ENCODE measurements at places on chromosomes 5 and 9.

DNA sequence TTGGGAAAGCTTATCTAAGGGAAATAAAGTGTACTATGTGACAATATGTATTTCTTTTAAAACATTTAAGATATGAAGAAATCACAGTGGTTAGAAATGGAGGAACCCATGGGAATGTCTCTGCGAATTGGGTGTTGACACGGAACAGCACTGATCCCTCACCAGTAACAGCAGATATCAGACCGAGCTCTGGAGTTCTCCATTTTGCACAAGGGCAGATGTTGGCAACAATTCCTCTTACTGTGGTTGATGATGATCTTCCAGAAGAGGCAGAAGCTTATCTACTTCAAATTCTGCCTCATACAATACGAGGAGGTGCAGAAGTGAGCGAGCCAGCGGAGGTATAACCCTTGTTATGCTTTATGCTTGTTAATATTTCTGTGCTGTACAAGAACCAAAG is 69.9 kb downstream of the ADGRV1 start:
- no peak for DNase-seq

GRCh38 chr9:119768266-119768665 is 399.0 kb upstream of the BRINP1 start:
- no peak for DNase-seq

DNA sequence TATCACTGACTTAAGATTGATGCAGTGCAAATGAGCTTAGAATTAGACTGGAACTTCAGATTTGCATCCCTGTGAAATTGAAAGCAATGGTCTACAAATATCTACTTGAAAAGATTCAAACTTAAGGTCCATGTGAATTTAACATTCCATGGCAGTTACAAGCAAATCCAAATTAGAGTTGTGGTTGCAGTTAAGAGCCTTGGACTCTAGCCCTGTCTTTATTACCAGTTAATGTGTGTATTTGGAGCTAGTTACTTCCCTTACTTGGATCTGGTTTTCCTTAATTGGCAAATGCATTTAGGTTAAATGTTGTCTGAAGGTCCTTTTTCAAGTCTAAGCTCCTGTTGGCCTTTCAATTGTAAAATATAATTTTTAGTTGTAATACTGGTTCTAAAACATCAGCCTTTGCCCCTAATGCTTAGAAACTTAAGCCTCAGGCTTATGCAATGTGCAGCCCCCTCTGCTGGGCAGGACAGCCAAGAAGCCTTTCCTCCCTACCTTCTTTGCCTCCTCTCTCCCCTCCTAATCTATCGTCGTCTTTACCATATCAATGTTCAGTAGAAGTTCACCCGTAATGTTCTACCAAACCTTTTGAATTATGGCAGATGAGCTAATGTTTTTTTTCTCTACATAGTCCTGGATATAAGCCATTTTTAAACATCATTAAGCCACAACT is 59.5 kb downstream of the ERMP1 start:
- DNase-seq, result no peak

DNA sequence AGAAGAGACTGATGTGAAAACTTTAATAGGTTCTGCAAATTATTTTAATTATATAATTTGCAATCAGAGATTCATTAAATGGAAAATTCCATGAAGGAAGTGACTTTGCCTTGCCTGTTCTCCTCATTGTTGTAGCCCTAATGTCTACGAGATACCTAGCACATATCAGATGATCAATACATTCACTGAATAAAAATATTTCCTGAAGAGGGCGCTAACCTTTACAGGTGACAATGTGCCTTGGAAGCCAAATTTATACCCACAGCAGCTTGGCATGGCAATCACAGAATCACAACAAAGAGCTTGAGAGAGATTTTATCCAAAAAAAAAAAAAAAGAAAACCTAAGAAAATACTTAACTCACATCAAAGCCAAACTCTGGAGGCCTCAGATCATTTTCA is 17.4 kb downstream of the HAUS6 start:
- no peak for DNase-seq

GRCh38 chr5:2038321-2039179 is 155.8 kb upstream of the IRX4 start:
- peak; percentile 54 for DNase-seq

- no peak for DNase-seq
These were observed 105.5 kb upstream of the CHD1 start for GRCh38 chr5:99034336-99034735.

- no peak for DNase-seq
These were observed 497.6 kb downstream of the RASEF start for GRCh38 chr9:82565188-82565969.

DNA sequence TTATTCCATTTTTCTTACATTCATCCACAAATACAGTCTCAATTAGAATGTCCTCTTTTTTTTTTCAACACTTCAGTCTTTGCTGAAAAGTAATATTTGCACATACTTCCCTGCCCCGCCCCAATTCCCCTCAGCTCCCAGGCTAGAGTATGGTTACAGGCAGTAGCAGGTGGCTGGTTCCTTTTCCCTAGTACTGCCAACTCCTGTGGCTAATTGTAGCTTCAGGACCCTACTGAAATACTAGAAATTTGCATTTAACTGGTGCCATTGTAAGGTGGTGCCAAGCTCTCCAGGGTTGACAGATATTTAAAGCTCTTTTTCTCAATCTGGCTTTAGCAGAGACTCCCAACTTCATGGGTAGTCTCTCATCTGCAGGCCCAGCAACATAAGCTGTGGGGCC is 80.3 kb downstream of the FAM81B start:
- no peak for DNase-seq

DNA sequence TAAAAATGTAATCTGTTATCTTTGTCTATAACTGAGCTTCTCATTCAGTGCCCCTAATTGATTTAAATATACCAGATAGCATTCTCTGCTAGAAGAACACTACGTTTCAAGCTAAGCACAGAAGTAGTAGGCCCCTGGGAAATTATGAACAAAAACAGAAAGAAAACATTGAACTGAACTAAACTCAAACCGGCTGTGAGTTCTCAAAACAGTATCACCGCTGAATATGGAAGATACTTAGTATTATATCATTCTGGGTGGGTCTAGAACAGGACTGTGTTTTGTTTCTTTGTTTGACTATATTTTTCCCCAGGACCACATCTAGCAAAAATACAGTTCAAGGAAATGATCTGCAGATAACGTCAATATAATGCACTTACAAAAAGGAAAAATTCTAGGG is 95.1 kb upstream of the HMHB1 start:
- no peak for DNase-seq

- DNase-seq, result no peak
These were observed at the start of gene C5orf58 for GRCh38 chr5:170232786-170233185. C5orf58 (plus strand) TSS chr5:170232985; CDS start chr5:170234977, 1,992 bp downstream.

DNA sequence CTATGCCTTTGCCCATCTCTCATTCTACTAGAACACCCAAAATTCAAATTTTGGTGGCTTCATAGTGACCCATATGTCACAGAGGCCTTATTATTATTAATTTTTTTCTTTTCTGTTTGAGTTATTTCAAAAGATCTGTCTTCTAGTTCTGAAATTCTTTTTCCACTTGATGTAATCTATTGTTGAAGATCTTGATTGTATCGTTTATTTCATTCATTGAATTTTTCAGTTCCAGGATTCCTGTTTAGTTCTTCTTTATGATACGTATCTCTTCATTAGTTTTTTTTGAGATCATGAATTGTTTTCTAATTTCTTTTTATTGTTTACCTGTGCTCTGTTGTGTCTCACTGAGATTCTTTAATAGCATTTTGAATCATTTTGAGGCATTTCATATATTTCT is 24.6 kb upstream of the APBA1 start:
- no peak for DNase-seq

DNA sequence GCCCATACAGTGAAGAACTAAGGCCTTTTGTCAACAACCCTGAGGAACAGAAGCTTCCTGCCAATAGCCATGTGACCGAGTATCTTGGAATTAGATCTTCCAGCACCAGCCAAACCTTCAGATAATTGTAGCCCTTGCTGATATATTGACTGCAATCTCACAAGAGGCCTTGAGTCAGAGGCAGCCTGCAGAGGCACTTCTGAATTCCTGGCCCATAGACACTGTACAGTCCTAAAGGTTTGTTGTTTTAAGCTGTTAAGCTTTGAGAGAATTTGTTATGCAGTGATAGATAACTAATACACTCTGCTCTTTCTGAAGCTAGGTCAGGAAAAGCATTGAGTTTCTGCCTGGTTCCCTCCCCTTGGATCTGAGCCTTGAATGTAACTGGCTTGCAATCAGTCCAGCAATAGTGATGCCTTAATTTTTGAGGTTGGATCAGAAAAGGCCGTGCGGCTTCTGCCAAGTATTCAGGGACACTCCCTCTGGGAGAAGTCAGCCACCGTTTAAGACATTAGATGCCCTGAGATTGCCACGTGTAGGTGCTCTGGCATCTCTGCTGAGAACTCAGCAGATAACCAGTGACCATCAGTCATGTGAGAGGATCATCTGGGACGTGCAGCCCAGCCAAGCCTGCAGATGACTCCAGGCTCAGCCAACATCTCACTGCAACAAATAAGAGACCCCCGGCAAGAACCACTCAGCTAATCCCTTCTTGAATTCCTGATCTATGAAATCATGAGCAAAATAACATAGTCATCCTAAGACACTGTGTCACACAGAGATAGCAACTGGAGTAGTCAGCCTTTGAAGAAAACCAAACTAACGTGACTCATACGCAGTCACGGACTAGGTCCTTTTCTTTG is 126.8 kb upstream of the STC2 start:
- no peak for DNase-seq

DNA sequence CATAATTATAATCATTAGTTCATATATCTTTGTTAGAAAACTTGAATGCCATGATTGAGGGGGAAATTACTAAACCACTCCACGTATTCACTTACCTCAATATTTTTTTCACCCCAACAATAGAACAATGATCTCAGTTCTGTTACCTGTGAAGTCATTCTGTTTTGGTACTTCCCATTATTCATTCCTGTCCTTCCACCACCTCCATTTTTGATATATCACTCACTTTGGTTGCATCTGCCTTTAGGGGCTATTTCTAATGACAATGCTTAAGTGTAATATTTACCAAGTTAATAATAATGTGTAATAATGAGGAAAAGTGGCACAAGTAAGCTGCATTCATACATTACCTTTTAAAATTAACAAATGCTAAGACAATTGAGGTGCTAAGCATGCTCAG is 218.4 kb downstream of the SPATA31D1 start:
- DNase-seq, result no peak

- DNase-seq, result no peak
These were observed 22.5 kb upstream of the ADAMTSL1 start for GRCh38 chr9:18451406-18451805.

GRCh38 chr9:79962836-79963235 is 391.1 kb downstream of the TLE4 start:
- DNase-seq, result no peak

GRCh38 chr9:125538092-125538473 is 168.9 kb downstream of the MAPKAP1 start:
- DNase-seq, result no peak

GRCh38 chr9:98838155-98838867 is 30.8 kb downstream of the GALNT12 start:
- no peak for DNase-seq

DNA sequence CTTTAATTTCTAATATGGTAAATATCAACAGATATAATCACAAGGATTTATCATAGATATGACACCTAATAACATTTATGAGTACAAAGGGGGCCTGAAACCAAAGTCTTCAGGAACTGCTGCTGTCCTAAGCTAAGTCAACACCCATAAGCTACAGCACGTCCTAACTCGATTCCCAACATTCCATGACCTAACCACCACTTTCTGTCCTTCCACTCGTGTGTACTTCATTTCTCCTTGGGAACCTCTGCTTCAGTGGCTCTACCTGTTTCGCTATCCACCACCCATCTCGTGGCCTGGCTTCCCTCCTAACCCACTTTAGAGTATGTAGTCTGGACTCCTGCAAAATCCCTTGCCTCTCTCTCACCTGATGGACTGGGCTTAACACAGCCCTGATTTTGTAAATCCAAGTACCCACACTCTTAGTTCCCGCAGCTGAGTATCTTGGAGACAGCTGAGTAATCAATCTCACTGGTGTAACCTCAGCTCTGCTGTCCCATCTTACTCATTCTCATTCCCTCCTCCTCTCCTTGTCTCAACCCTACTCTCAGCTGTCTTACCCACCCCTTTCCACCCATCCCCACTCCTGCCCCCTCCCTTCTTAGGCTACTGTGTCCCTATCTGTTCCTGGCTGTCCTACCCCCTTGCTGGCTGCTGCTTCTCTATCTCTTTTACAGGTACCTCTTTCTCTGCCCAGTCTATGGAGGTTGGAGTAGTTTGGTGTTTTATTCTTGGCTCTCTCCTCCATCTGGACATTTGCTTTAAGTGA is 101.8 kb downstream of the MAST4 start:
- no peak for DNase-seq

GRCh38 chr5:9047932-9048331 is 497.9 kb downstream of the SEMA5A start:
- DNase-seq, result no peak

DNA sequence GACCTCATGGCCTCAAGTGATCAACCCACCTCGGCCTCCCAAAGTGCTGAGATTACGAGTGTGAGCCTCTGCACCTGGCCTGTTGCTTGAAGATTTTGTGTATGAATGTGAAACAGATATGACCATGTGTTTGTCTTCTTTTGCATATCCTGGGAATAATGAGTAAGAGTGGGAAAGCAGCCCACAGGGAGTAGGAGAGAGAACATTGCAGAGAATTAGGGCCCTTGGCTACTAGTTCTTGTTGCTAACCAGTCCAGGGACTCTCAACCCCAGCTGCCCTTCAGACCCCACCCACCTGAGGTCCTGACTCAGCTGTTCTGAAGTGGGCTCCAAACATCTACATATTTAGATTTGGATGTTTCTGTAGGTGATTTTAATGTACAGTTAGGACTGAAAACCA is 125.5 kb downstream of the MTX3 start:
- no peak for DNase-seq

- no peak for DNase-seq
These were observed 2.4 kb upstream of the SLC44A1 start for GRCh38 chr9:105242062-105242461.

DNA sequence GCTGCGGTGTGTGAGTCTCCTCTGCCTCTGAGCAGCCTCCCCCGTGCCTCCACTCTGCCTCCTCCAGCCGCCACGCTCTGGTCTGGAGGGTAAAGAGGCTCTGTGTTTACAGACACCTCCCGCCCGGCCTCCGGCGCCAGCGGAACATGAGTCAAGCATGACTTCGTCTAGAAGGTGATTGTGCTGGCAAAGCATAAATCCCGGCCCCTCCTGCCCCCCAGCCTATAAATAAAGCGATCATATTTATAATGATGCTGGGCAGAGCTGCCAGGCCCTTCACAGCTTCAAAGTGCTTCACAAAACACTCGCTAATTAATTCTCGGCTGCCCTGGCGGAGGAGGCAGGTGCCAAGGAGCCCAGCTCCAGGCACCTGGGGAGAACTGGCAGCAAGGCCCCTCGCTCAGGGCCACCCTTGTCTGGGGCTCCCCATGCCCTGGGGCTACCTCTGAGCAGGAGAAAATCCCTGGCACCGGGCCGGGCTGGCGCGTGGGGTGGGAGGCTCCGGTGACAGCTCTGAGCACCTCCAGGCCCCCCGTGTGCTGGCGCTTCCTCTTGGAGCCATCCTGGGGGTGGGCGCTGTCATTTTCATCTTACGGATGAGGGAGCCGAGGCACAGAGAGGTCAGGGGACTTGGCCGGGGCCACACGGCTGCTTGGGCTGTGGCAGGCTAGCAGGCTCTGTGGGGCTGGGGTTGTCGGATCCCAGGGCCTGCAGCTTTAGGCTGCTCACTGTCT is 87.8 kb downstream of the RXRA start:
- DNase-seq, result peak; percentile 91

- DNase-seq, result no peak
These were observed 228.8 kb downstream of the FSTL4 start for GRCh38 chr5:133383580-133383939.
